ENCODE measurements at places on chromosomes 11 and 22.

GRCh38 chr11:128448981-128449713, 138.2 kb downstream of the ETS1 start:
- no peak for DNase-seq

- peak; percentile 47 for DNase-seq
These were observed 26.5 kb downstream of the SGSM3 start for GRCh38 chr22:40396882-40397281.

DNA sequence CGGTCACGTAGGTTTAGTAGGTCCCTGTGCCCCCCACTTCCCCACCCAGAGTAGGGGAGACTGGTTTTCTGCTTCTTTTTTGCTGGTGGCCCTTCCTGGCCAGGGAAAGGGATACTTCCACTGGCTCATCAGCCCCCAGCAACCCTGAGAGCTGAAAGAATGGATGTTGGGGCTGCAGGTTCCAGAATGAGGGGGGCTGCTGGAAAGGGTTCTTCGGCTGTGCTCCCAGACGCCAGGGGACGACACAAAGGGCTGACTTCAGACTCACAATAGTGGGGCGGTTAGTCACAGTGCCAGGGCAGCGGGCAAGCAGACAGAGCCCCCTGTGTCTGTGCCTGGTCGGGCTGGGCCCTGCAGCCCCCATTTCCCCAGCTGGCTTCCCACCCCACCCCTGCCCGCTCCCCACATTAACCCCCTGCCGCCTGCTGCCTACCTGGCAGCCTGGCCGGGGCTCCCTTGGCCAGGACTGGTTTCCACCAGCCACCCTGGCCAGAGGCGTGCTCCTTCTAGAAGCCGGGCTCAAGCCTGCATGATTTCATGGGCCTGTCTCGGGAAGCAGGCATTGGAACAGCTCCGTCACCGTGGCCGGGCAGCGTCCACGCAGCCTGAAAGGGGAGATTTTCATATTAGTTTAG, 79.1 kb upstream of the WNT7B start:
- DNase-seq, result no peak

DNA sequence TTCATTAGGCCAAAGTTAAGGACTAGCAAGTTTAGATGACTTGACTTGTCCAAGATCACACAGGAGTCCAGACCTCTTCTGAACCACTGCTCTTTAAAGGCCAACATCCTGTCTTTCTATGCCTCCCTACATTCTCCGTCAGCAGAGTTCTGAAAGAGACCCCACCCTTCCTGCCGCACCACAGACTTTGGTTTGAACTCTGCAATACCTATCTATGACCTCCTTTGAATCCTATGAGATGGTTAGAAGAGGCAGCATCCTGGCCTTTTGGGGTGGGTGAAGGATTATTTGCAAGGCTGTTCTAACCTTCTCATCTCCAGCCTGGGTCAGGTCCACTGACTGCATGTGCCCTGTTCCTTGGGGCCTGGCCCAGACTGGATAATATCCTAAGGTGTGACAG, 4.3 kb upstream of the RRM1 start:
- no peak for DNase-seq

DNA sequence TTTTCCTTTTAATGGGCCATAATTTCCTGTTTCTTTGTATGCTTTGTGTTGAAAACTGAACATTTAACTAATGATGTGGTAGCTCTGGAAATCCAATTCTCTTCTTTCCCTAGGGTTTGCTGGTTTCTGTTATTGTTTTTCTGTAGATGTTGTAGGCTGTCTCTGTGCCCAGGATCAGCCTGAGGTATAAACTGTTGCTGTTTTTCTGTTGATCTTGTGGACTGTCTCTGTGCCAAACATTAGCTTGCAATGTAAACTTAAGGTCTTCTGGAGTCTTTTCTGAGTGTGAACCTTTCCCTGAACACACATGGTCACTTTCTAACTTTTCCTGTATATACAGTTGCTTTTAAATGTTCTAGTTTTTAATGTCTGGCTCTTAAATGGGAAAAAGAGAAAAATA, 5.9 kb upstream of the TSKU start:
- no peak for DNase-seq

GRCh38 chr22:32752816-32753520, 48.5 kb upstream of the TIMP3 start:
- no peak for DNase-seq

GRCh38 chr11:2517016-2517385, 72.2 kb downstream of the KCNQ1 start:
- DNase-seq, result peak; percentile 34

DNA sequence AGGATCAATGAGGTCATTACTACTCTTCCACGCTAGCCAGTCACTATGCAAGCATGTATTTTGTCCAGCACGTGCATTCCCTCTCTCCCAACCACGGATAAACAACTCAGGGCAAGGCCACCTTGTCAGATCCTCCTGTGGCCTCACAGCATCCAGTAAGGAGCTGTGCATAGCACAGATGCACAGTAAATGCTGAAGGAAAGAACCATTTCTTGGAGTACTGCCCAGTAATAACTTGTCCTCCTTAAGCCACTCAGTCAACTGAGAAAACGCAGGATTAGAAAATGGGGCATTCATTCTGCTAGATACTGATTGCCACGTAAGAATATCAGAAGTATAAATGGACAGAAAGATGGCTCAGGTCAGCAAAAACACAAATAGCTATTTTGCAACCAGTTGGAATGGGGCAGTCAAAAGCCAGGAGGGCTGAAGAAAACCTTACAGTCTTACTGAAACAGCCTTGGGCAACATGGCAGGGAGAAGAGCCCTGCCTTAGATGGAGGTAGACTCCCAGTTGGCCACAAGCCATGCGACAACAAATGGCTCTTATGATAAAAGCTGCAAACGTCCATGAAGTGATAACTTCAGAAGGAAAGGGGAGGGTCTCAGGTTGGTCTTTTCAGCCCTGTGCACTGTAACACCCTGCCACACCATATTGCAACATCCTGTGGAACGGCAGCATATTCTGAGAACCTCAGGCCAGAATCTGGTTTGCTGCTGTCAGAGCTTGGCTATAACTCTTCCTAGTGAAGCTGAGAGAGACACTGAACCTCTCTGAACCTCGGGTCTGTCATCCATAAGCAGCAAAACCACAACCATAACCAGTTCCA, 23.0 kb downstream of the PC start:
- no peak for DNase-seq

Measured in Caco-2 (cell line).